Bronchial epithelial cell (primary cell): ENCODE measurements at places on chromosomes 2 and 18. TPM values are rescaled to one million over a fixed set of nuclear protein-coding genes. Genes with fewer than 3 reads are reported as not detected.

Gene GPR155
- total RNA-seq, result 1.3 TPM in 2 replicates

DNA sequence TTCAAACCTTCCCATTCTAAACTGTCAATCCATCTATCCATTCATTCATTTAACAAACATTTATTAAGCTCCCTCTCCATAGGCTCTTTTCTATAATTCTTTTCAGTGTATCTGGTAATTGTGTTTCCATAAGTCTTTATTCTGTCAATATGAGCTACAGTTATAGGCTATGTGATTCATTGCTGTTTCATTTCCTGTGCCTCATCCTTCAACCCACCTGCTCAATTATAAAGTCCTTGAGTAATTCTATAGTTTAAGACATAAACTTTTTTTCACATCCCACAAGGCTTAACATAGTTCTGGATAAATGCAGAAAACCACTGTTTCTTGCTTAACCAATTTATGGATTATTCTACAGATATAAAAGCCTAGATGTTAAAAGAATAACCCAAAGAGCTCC is 84.2 kb upstream of the PIK3C3 start:
- DNase-seq, result peak; percentile 93

Gene PECR
- total RNA-seq, result 21.3 and 57.5 TPM in 2 replicates

Gene SERPINB8
- total RNA-seq, result 27.9 and 64.8 TPM in 2 replicates

Gene CCT4
- 122 and 183 TPM in 2 replicates for total RNA-seq

DNA sequence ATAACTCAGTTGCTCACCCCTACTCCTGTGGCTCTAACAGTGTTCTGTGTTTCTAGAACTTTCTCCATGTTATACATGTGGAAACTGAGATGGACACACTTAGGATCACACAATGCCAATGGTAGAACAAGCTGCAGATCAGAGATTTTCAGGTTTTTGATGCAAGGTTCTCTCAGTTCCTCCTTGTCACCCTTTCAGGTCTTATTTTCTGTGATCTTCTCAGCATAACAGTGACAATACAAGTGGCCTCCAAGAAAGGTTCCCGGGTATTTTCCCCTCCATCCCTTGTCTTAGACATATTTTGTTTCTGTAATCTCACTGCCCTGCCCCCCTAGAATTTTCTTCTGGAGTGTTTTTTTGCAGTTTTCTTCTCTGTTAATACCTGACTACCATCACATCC is 6.2 kb upstream of the MGAT5 start:
- DNase-seq, result no peak

DNA sequence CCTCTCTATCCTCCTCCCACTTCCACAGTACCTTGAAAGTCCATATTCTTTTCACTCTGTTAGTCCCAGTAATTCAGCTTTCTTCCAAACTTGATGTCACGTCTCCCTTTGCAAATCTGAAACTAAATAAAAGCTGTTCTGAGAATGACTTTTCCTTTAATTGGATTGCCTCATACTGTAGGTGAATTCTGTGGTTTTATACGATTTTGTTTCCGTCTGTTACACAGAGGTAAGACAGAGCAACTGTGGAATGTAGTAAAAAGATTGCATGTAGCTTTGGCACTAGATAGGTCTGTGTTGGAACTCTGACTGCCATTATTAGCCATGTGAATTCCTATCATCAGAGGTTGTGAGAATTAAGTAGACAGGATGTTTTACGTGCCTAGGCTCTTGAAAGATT is 25.9 kb downstream of the MALT1 start:
- DNase-seq, result no peak

GRCh38 chr2:85066874-85067351 is 66.3 kb upstream of the TCF7L1 start:
- peak; percentile 62 for DNase-seq

Gene TLK1
- 11.8 and 14.2 TPM in 2 replicates for total RNA-seq

Gene NAT8
- total RNA-seq, result not detected in 2 replicates

DNA sequence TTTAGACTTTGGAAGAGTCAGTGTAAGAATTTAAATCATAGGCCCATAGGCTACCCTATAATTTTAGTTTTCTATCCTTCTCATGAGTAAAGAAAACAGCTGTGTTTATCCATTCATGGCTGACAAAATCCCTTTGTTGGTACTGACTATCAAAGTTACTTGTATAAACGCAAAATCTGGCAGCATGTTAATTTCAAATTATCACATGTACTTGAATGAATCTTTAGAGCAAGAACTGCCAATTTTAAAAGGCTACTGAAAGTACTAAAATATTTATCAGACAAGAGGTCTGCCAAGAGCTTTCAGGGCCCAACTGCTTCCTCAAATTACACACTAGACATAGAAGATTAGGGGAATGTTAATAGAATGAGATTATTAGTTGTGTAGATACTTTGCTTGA is 66.6 kb downstream of the MYL12B start:
- no peak for DNase-seq

DNA sequence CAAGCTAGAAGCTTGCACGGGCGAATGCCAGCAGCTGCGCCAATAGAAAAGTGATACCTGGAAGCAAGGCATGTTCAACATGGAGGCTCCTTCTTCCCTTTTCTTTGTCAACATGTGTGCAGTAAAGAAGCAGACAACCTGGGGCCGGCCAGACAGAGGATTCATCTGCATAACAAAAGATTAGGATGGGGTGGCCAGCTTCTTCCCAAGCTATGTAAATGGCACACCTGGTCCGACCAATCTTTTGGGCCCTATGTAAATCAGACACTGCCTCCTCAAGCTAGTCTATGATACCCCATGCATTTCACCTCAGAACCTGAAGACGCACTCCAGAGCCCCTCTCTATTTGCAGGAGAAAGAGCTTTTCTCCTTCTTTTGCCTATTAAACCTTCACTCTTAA is 66.4 kb upstream of the TGFA start:
- no peak for DNase-seq

Gene CCL20
- 1.5 and 3.7 TPM in 2 replicates for total RNA-seq

GRCh38 chr2:95121407-95122196 is at the start of gene MRPS5:
TSS of gene MRPS5 (minus strand) at chr2:95121808. CDS start at chr2:95121791, 17 bp downstream.
- DNase-seq, result peak; percentile 37

Gene ZBTB14
- 9.3 and 12.9 TPM in 2 replicates for total RNA-seq

GRCh38 chr2:149145314-149146295 is 107.1 kb downstream of the LYPD6B start:
- DNase-seq, result no peak

Gene C2orf80
- total RNA-seq, result not detected in 2 replicates

GRCh38 chr2:216328347-216328746 is 43.9 kb downstream of the MARCHF4 start:
- DNase-seq, result peak; percentile 17
